ENCODE measurements at places on chromosomes 3 and 15. TPM values are rescaled to one million over a fixed set of nuclear protein-coding genes. Genes with fewer than 3 reads are reported as not detected.

DNA sequence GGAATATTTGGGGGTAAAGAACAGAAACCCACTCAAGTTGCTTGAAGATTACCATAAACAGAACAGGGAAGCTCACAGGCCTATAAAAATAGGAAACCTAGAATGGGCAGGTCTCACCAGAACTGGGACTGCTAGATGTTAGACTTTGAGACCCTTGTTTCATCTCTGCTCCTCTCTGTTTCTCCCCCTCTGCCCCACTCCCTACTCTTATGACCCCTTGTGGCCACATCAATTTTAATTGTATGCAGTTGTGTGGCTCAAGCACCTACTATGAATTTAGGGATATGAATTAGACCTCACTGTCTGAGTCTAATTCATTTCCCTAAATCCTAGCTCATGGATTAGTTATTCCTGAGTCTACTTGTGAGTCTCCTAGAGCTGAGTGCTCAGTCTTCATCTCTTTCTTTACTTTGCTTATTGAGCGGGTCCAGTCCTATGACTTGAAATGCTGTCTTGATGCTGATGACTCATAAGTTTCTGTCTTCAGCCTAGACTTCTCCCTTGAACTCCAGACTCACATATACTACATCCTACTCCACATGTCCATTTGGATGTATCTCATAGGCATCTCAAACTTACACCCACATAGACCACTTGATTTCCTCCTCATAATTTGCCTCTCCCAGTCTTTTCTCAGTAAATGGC lies 78.7 kb downstream of the ITPR1 start:
- DNase-seq = peak; percentile 69
- no peak overlapping the region for H3K4me3 ChIP-seq
- no peaks in the 10 kb centered on the region for H3K36me3 ChIP-seq
- peaks cover 33% of the 10 kb centered on the region for H3K4me1 ChIP-seq
- peak overlapping the region; percentile 73 for H3K27ac ChIP-seq

- no peak for DNase-seq
- H3K27me3 ChIP-seq = no peaks in the 10 kb centered on the region
- no peaks in the 10 kb centered on the region for H3K4me1 ChIP-seq
- no peaks in the 10 kb centered on the region for H3K36me3 ChIP-seq
- no peak overlapping the region for H3K27ac ChIP-seq
- no peak overlapping the region for H3K4me3 ChIP-seq
Measured at GRCh38 chr15:33565094-33565493, 254.3 kb downstream of the RYR3 start.

- H3K36me3 ChIP-seq = no peaks in the 10 kb centered on the region
- H3K27ac ChIP-seq = no peak overlapping the region
- no peaks in the 10 kb centered on the region for H3K4me1 ChIP-seq
- no peak for DNase-seq
Measured at GRCh38 chr3:31100519-31100918, 206.1 kb upstream of the GADL1 start.

GRCh38 chr3:101828691-101829436 lies 20.4 kb upstream of the NFKBIZ start:
- H3K27ac ChIP-seq = no peak overlapping the region
- no peaks in the 10 kb centered on the region for H3K27me3 ChIP-seq
- peak overlapping the region; percentile 73 for H3K4me3 ChIP-seq
- no peaks in the 10 kb centered on the region for H3K36me3 ChIP-seq
- H3K4me1 ChIP-seq = peaks cover 35% of the 10 kb centered on the region

GRCh38 chr15:40234783-40235182 lies 4.1 kb upstream of the PAK6 start:
- peaks cover 17% of the 10 kb centered on the region for H3K27me3 ChIP-seq
- H3K36me3 ChIP-seq = no peaks in the 10 kb centered on the region
- H3K4me3 ChIP-seq = no peak overlapping the region
- no peak overlapping the region for H3K27ac ChIP-seq
- peaks cover 14% of the 10 kb centered on the region for H3K4me1 ChIP-seq

DNA sequence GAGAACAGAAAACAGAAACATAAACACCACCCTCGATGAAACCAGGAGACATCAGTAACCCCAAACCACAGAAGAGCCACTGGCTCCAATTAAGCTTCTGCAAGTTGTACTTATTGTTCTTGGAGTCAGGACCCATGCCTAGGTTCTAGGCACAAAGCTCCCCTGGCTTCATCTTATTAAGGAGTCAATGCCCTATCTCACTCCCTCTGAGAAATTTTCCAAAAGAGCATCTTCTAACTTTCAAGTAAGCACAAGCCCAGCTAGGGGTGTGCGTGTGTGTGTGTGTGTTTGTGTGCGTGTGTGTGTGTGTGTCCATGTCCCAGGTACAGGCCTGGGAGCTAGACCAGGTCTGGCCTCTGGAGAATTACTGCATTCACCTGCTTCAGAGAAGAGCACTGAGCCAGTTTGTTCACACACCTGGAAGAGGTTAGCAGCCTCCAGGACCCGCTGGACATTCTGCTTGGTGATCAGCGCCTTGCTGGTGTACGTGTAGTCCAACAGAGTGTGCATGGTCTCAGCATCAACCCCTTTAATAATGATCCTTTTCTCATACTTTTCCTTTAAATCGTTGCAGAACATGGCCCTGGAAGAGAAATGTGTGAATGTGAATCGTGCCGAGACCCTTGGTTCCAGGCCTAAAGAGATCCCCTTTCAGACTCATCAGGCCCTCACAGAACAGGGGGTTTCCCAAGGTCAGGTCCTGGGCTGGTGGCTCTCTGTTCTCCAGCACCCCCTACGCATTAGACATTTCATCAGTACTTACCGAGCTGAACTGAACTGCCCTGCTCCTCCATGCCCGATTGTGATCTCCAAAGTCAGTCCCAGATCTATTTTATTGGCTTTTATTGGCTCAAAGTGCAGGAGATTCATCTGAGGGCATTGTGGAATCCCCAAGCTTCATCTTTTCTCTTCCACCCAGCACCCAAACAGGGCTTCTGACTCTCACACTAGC lies 27.8 kb downstream of the KLHL6 start:
- no peaks in the 10 kb centered on the region for H3K27me3 ChIP-seq
- H3K36me3 ChIP-seq = no peaks in the 10 kb centered on the region
- no peaks in the 10 kb centered on the region for H3K4me1 ChIP-seq
- no peak for DNase-seq

GRCh38 chr3:49715611-49716121 lies 3.8 kb downstream of the AMIGO3 start:
- H3K27ac ChIP-seq = no peak overlapping the region
- H3K27me3 ChIP-seq = no peaks in the 10 kb centered on the region
- H3K4me3 ChIP-seq = no peak overlapping the region
- peaks cover 12% of the 10 kb centered on the region for H3K36me3 ChIP-seq
- H3K4me1 ChIP-seq = peaks cover 23% of the 10 kb centered on the region

- H3K4me1 ChIP-seq = no peaks in the 10 kb centered on the region
- no peak for DNase-seq
- H3K4me3 ChIP-seq = no peak overlapping the region
Measured at GRCh38 chr3:66797889-66798560, 200.1 kb upstream of the KBTBD8 start.

DNA sequence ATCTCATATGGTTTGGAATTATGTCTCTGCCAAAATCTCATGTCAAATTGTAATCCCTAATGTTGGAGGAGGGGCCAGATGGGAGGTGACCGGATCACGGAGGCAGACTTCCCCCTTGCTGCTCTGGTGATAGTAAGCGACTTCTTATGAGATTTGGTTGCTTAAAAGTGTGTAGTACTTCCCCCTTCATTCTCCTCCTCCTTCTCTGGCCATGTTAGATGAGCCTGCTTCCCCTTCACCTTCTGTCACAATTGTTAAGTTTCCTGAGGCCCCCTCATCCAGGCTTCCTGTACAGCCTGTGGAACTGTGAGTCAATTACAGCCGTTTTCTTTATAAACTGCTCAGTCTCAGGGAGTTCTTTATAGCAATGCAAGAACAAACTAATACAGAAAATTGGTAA lies 51.1 kb downstream of the NEDD4 start:
- H3K4me1 ChIP-seq = peaks cover 22% of the 10 kb centered on the region
- no peaks in the 10 kb centered on the region for H3K36me3 ChIP-seq
- DNase-seq = no peak
- no peak overlapping the region for H3K4me3 ChIP-seq
- no peaks in the 10 kb centered on the region for H3K27me3 ChIP-seq

- no peaks in the 10 kb centered on the region for H3K36me3 ChIP-seq
- no peak overlapping the region for H3K27ac ChIP-seq
- H3K4me1 ChIP-seq = 0 out of 2 replicates have a peak, but pooled peaks cover 4% of the 10 kb centered on the region
- no peak overlapping the region for H3K4me3 ChIP-seq
- peaks cover 1% of the 10 kb centered on the region for H3K27me3 ChIP-seq
- DNase-seq = peak; percentile 24
Measured at GRCh38 chr15:67501177-67501835, 19.6 kb upstream of the C15orf61 start.

DNA sequence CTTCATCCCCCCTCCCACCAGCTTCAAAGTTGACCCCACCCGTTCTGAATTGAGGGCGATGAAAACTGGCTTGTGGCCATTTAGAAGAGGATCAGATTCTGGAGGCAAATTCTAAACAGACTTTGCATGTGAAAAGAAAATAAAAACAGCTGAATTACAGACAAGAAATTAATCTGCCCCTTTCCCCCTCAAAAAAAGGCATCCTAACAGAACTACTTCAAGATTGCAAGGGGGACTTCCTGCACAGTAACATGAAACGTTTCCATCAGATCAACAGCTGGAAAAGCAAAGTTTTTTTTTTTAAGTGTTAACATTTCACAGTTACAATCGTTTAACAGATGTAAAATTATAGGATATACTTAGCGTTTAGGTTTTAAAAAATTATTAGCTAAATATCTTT lies 229.3 kb downstream of the RORA start:
- H3K4me3 ChIP-seq = no peak overlapping the region
- no peaks in the 10 kb centered on the region for H3K4me1 ChIP-seq
- no peaks in the 10 kb centered on the region for H3K27me3 ChIP-seq
- no peaks in the 10 kb centered on the region for H3K36me3 ChIP-seq
- H3K27ac ChIP-seq = no peak overlapping the region

DNA sequence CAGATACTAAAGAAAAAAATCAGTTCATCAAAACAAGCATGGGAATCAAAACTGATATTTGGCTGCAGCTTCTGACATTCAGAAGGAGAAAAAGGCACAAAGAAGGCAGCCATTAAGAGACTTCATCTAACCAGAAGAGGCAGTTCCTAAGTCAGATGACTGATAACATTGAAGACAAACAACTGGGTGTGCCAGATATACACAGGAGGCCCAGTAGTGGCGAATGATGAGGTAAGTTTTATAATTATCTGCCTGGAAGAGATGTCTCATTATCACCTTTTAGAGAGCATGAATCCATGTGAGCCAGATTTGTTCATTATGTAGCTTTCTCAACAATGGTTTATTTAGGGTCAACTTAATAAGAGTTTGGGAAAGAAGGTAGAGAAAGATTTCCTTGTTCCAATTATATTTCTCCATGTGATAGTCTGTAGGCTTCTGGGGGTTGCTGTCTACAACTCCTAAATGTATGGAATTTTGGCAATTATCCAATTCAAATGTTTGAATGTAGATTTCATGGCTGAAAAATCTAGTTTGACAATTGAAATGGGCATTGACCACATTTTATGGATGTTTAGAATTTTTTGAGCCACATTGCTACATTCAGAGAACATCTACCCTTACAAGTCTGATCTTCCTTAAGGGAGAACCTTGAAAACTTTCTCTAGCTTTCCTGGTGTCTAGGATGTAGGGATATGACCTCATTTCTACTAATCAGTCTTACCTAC lies 50.4 kb upstream of the RASGRF1 start:
- H3K4me3 ChIP-seq = no peak overlapping the region
- no peak overlapping the region for H3K27ac ChIP-seq
- H3K27me3 ChIP-seq = no peaks in the 10 kb centered on the region
- no peak for DNase-seq
- no peaks in the 10 kb centered on the region for H3K36me3 ChIP-seq

DNA sequence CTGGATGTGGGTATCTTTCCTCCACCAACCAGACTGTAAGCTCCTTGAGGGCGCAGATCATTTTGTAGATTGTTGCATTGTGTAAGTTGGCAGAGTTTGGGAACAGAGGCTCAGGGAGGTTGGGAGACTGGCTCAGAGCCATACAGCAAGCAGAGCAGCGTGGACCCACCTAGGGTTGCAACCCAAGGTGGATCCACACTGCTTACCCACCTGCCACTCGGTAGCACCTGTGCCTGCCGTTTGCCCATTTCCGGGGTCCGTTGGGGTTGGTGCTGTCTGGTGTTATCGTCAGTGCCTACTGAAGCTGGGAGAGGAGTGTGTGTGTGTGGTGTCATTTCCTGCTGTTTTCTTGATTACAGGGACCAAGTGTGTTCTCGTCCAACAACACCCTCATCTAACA lies 19.0 kb downstream of the SMAD6 start:
- no peak for DNase-seq
- no peaks in the 10 kb centered on the region for H3K27me3 ChIP-seq
- H3K4me1 ChIP-seq = peaks cover 13% of the 10 kb centered on the region
- H3K36me3 ChIP-seq = no peaks in the 10 kb centered on the region

GRCh38 chr3:76656531-76657070 lies 383.3 kb upstream of the ROBO2 start:
- H3K27ac ChIP-seq = no peak overlapping the region
- H3K4me3 ChIP-seq = no peak overlapping the region
- DNase-seq = no peak
- no peaks in the 10 kb centered on the region for H3K27me3 ChIP-seq

- H3K4me3 ChIP-seq = no peak overlapping the region
- H3K36me3 ChIP-seq = peaks cover 22% of the 10 kb centered on the region
- H3K27me3 ChIP-seq = no peaks in the 10 kb centered on the region
- DNase-seq = no peak
Measured at GRCh38 chr3:101646726-101647125, 30.2 kb downstream of the ZBTB11 start.

- no peaks in the 10 kb centered on the region for H3K4me1 ChIP-seq
- no peak overlapping the region for H3K4me3 ChIP-seq
- no peaks in the 10 kb centered on the region for H3K27me3 ChIP-seq
- no peak for DNase-seq
Measured at GRCh38 chr3:116607205-116607604, 102.4 kb upstream of the TUSC7 start.

- H3K27ac ChIP-seq = no peak overlapping the region
- no peak overlapping the region for H3K4me3 ChIP-seq
- H3K4me1 ChIP-seq = no peaks in the 10 kb centered on the region
- H3K36me3 ChIP-seq = no peaks in the 10 kb centered on the region
- no peak for DNase-seq
Measured at GRCh38 chr3:37542331-37542730, 319.3 kb upstream of the CTDSPL start.

The AHSG gene
- 2,043 TPM for total RNA-seq

The BNC1 gene
- total RNA-seq = not detected

The CHRNA7 gene
- 1.3 TPM for total RNA-seq

The LYZL4 gene
- not detected for total RNA-seq

The TEX9 gene
- total RNA-seq = 6.9 TPM

The VPS33B gene
- 16.5 TPM for total RNA-seq

The CFAP100 gene
- not detected for total RNA-seq

The CPLX3 gene
- total RNA-seq = not detected

The RPL39L gene
- total RNA-seq = not detected

The POLR2H gene
- 118 TPM for total RNA-seq

The GP9 gene
- not detected for total RNA-seq
